ENCODE measurements at places on chromosomes 7 and 10.

GRCh38 chr7:3879355-3880075, 578.5 kb downstream of the SDK1 start:
- DNase-seq = peak; percentile 14

DNA sequence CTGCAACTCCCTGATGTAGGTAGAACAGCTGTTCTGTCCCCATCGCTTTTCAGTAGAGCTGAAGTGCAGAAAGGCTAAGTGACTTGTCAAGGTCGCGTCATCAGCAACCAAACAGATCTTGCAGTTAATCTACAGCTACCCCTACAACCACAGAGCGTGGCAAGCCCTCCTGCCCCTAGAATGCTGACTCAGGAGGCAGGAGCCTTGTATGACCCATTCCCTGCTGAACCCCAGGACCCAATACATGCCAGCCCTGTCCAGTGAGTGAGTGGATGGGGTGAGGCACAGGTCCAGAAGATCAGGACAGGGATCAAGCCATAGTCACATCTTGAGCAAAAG, 26.6 kb upstream of the GJD4 start:
- no peak for DNase-seq

DNA sequence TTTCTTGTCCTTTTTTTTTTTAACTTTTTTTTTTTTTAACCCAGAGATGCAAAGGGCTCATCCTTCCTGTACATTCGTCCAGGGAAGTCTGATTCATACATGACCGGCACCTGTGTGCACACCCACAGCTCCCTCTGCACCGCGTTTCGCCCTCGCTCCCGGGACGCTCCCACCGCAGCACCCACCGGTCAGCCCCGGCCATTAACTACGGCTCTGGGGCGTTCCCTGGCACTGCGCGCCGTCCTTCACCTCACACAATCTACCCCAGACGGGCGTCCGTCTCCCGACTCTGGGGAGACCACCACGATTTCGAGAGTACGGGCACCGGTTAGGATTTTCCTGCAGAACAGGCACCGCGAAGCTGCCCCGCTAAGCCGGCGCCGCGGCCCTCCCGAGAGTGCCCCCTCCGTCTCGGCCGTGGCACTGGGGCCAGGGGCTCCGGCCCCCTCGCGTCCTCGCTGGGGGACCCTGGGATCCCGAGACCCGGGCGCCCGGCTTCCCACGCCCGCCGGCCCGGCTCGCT, 452 bp downstream of the ATE1 start:
- peak; percentile 14 for DNase-seq

GRCh38 chr7:110569486-110570205, 521.3 kb upstream of the LRRN3 start:
- no peak for DNase-seq

DNA sequence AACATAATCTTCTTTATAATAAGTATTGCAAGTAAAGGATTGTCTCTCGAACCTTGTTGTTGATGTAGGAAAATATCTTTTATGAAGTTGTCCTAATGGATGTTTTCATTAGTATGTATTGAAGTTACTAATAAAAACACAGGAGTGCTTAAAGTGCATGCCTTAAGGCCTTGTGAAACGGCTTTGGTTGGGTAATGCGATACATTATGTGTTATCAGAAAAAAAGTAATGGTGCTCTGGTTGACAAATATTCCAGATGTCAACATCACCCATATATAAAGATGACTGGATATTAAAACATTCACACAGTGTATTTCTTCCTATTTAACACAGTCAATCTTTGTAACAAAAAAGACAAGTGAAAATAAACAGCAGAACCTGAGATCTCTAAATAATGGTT, 310.7 kb downstream of the PRKG1 start:
- no peak for DNase-seq

- DNase-seq = no peak
These were observed 331.5 kb upstream of the NPVF start for GRCh38 chr7:25559581-25560367.

GRCh38 chr10:72564596-72564995, 61.3 kb downstream of the MICU1 start:
- no peak for DNase-seq

GRCh38 chr7:95929710-95930280, 157.4 kb downstream of the DYNC1I1 start:
- DNase-seq = no peak

DNA sequence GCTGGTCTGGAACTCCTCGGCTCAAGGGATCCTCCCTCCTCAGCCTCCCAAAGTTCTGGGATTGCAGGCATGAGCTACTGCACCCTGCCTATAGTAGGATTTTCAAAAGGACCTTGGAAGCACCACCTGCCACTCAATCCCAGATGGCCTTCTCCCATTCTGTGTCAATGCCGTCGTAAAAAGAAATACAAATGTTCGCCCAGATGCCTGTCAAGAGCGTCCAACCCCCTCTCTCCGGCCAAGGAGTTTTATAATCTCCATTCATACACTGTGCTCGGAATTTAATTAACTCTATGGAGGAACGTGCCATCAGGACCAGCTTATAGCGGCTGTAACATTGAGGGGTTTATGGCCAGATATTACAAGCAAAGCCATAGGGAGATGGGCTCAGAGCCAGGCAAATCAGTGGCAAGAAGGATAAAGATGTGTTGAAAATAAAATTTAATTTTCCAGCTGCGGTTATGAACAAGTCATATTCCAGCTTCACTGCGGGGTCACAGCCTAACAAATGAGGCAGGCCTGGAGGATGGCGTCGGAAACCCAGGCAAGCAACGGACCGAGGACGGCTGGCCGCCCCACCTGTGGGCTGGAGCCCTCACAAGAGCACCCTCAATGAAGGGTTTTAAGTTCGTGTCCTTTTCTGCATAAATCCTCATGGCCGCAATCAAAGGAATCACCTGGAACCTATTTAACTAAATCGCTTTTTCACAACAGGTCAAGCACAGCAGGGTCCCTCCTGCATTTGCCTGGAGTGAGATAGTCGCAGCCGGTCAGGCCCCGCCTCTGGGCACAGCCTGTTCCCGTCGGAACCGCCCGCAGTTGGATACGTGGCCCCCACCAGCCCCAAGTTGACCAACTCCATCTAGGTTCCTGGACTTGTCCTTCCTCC, 374.5 kb upstream of the FOXK1 start:
- no peak for DNase-seq

DNA sequence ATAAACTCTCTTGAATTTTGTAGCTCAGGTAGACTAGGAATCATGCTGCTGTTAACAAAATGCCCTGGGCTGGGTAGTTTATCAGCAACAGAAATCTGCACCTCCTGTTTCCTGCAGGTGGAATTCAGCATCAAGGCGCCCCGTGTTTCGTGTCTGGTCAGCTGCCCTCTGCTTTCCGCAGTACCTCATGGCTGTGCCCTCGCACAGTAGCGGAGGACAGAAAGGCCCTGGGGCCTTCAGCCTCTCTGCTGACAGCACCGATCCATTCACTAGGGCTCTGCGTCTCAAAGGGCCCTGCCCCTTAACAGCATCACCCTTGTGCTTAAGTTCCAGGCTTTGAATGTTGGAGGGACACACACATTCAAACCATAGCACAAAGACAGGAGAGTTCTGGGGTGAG, 90.0 kb downstream of the DYNC2I1 start:
- no peak for DNase-seq

DNA sequence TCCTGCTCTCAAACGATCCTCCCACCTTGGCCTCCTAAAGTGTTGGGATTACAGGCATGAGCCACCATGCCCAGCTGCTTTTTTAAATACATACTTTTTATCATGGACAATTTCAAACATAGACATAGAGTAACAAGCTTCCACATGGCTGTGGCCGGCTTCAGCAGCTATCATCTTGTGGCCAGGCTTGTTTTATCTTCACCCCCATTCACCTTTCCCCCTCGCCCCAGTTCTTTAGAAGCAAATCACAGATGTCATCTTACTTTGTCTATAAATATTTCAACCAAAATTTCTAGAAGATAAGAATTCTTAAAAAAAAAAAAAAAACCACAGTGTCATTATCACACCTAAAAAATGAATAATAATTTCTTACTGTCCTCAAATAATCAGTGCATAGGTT, 5.9 kb downstream of the FOXK1 start:
- no peak for DNase-seq

DNA sequence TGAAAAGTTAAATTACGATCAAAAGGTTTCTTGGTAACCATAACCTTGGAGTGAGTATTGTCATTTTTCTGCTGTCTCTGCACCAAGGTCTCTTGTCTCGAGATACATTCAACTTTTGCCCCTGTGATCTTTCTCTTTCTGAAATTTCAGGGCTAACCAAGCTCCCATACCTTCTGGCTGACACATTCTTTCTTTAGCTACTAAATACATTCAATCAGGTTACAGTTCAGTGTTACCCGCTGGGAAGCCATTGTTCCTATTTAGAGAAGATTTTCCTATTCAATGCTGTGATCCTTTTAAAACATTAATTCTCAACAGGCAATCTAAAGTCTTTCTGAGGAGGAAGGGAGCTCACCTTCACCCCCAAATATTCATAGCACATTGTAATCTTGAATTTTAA, 22.9 kb upstream of the DMTF1 start:
- DNase-seq = no peak

- DNase-seq = no peak
These were observed 73.5 kb downstream of the SMURF1 start for GRCh38 chr7:99070361-99070760.

DNA sequence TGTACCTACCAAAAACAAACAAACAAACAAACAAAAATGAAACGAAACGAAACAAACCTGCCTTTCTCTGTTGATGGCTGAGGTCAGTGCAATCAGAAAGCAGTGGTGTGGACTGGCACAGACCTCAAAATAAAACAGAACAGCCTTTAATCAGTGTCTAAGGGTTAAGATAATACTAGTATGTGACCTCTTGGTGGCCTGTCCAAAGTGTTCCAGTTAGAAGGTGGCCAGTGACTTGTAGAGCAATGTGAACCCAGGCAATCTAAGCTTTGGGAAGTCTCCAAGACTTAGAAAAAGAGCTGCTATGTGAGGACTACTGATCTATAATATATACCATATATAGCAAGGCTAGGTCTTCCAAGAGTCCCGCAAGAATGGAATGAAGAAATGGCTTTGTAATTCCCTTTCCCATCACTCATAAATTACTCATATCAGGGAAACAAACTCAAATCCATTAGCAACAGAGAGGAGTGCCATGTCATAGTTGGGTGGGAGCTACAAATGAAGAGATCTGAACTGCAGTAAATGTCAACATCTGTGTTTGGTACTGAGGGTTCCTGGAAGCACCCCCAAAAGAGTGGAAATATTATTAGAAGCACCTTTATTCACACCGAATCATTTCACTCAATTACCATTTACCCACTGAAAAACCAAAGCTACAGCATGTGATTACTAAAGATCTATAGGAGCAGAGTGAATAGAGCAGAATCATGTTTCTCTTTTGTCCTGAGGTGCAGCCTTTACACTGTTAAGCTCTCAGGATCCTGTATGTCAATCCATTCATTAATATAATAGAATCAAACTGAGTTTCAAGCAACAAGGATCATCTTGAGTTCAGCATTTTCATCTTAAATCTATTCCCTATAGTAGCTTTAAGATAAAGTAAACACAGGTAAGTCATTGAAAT, 28.0 kb downstream of the ABLIM1 start:
- no peak for DNase-seq

Data from hematopoietic multipotent progenitor cell (in vitro differentiated cells).